A549 treated with Hydrocortisone at 1 μM for 4 hours (cell line): ENCODE measurements at places on chromosomes 1 and 21. TPM values are rescaled to one million over a fixed set of nuclear protein-coding genes. Genes with fewer than 3 reads are reported as not detected.

IVL gene
- total RNA-seq = 0.07 to 0.09 TPM (median 0.08 TPM) in 3 of 5 replicates, not detected in the others

VSIG8 gene
- total RNA-seq = 0.08 to 0.15 TPM in 2 of 5 replicates, not detected in the others

RCAN3 gene
- total RNA-seq = 10.8 to 16.1 TPM (median 14.7 TPM) in 5 replicates

PAQR6 gene
- 2.7 to 4.3 TPM (median 3.3 TPM) in 5 replicates for total RNA-seq

ALX3 gene
- not detected in 5 replicates for total RNA-seq

LAMC1 gene
- 84.0 to 143 TPM (median 107 TPM) in 5 replicates for total RNA-seq

CLDN17 gene
- total RNA-seq = not detected in 5 replicates

VASH2 gene
- total RNA-seq = 1.6 to 3.8 TPM (median 3.0 TPM) in 5 replicates

ANKRD34A gene
- total RNA-seq = 0.18 to 0.53 TPM (median 0.27 TPM) in 5 replicates

HAO2 gene
- 0.05 TPM in 1 of 5 replicates, not detected in the others for total RNA-seq

SYCP1 gene
- total RNA-seq = not detected in 5 replicates

ATP1A4 gene
- total RNA-seq = not detected in 5 replicates

KRTAP21-2 gene
- total RNA-seq = not detected in 5 replicates

CCDC30 gene
- 0.53 to 1.2 TPM (median 0.76 TPM) in 5 replicates for total RNA-seq

KIRREL1 gene
- 17.3 to 30.5 TPM (median 23.4 TPM) in 5 replicates for total RNA-seq
